ENCODE measurements at places on chromosomes 3 and 15.

GRCh38 chr3:187565701-187566100, 104.5 kb downstream of the SST start:
- no peak for DNase-seq

- no peak for DNase-seq
These were observed 25.6 kb upstream of the KBTBD12 start for GRCh38 chr3:127889461-127889863.

DNA sequence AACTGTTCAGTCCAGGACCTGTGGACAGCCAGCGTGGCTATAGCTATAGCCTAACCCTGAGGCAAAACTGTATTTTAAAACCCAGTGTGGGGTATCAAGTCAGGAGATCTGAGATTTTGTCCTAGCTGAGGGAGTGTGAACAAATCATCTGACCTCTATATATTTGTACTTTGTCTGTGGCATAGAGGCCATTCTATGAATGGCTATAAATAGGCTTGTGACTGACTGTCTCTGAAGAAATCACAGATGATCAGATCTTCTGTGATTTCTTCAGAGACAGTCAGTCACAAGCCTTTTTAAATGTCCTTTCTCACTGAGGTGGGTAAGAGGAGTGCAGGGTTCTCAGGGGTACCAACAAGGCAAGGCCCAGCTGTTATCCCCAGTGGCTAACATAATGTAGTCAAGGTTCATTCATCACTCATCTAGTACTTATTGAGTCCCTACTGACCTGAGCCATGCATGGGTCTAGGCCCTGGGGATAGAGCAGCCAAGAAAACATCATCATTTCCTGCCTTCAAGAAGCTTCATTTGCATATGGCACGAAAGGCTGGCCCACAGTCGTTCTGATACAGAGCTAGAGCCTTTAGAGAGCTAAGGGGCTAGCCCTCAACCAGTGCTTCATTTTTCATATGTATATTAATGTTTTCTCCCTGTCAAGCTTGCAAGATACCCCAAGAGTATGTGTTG, 53.3 kb downstream of the TIPARP start:
- no peak for DNase-seq

DNA sequence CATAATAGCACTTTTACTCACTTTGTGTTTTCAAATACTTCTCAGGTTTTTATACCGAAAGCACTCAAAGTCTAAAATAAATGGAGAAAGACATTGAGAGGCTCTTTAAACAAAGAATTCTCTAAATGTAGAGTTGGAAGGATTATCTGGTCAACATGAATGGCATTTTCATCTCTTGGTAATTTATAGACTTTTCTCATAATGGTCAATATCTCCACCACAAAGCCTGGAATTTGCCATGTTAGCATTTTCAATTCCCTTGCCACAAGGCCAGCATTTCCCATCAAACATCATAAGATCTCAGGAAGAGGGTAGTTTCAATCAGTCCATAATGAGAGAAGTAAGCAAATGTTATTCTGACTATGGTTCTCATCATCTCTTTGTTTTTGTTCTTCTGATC, 293.0 kb downstream of the CADM2 start:
- DNase-seq, result no peak

DNA sequence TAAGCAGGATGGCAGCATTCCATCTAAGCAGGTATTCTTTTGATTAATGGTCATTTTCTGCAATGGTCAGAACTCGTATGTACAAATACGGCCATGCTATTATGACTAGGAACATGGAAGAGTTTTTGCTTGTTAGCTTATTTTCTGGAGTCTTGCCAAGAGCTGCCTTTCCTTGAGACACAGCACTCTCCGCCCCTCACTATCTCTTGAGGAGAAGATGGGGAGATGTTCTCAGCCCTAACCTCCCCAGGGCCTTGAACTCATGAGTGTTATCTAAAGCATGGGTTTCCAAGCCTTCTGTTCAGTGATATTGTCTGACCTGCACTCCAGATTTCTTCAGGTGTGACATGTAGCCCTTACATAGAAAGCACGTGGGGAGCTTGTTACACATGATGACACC, 65.9 kb upstream of the ACTC1 start:
- no peak for DNase-seq

DNA sequence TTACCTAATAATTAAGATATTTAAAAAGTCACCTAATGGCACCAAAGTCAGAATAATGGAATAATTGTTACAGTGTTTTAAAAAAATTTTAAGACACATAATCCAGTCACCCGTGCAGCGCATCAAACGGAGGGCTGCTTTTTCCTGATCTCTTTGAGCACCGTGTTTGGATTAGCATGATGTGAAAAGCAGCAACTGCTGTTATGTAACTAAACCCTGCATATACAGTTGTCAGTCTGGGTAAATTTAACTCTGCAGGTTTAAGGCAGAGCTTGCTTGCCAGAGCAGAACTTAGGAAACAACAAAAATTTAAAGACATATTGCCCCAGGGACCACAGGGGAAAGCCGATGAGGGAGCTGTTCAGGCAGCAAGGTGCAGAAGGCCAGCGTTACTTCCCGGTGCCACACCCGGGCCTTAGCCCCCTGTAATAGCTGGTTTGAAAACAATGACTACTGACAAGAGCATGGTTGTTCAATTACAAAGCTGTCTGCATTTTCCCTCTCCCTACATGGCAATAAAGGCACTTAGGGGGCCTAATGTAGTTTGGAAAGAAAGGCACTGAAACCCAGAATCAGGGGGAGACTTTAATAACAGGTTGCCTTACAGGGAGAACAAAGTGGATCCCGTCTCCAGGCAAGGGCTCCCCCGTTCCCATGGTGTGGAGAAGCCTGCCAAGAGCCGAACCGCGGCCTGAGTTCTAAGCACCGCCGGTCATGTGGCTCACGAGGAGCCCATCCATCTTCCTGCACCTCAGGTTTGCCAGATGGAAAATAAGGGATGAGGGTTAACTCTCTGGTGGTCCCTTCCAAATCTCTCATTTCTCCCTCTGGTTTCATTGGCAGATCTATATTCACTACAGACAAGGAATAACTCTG, 32.2 kb downstream of the RORA start:
- no peak for DNase-seq

- DNase-seq, result no peak
These were observed 7.3 kb downstream of the ACOX2 start for GRCh38 chr3:58529516-58530353.
